ENCODE measurements at places on chromosomes 5 and 9.

DNA sequence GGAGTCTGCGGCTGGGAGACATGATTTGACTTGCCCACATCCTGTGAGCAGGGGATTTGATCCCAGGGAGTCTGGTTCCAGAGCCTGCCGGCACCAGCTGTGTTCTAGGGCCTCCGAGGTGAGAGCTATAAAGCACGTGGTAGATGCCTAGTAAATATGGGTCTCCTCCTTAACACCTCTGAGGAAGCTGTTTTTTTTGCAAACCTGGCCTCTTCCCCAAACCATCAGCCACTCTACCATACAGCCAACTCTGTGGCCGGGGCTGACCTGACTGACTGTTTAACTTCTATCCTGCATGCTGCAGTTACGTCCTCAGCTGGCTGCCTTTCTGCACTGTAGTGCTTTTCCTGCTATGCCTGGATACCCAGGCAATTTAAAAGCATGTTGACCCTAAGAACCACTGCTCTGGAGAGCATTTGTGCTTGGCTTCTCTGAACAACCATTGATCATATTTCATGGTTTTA, 220.5 kb downstream of the SLIT3 start:
- DNase-seq = no peak

DNA sequence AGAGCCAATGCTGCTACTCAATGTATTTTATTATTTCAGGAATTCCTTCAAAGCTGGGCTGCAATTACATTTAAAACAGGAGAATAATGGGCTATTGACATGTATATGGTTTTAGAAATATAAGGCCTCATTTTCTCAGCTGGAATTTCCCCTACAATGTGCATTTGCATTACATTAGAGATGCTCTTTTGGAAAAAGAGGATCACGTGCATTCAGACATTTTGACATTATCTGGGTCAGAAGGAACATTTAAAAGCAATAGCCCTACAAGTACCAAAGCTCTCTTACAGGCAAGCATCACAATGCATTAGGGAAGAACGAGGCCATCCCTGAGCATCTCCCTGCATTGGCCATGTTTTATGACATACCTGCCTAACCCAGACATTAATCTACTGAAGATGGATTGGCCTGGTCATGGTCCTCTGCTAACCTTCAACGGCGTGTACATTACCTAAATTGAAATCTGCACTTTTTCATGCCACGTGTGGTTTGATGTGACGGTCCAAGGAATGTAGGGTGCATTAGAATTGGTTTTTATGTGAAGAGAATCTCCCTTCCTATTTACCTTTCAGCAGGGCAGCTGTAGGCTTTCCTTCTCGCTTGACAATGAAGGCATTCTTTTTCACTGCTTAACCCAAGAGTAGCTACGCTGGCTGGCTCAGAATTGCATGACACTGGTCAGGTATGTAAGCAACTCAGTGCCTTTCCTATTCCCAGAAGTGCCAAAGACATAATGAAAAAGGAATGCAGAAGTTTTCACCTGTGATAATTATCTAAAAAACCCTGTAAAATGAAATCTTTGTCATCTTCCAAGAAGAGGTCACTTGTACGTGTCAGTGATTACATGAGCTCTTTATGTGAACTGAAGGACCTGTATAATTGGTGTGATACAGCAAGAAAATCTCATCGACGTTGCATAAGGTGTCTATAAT, 212.3 kb upstream of the MPDZ start:
- DNase-seq = no peak

DNA sequence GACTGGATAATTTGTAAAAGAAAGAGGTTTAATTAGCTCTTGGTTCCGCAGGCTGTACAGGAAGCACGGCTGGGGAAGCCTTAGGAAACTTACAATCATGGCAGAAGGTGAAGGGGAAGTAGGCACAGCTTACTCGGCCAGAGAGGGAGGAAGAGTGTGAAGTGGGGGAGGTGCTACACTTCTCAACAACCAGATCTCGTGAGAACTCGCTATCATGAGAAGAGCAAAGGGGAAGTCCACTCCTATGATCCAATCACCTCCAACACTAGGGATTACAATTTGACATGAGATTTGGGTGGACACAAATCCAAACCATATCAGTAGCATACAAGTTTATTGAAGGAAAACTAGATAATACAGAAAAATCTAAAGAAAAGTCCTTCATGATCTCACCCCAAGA, 39.9 kb downstream of the NEURL1B start:
- no peak for DNase-seq

DNA sequence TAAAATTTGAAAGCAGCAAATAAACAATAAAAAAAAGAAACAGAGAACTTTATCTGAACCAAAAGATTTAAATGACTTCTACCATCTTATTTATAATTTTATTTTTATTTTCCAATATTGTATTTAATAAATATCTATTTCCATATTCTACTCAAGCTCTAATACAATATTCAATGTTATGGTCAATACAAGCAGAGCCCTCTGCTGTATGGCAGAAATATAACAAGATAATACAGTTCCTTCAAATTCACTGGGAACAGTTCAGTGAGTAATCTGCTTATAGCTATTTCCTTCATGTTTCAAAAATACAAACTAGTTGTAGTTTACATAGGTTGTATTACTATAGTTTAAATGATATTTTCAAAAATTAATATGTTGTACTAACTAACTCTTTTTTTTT, 332.7 kb downstream of the PRDM9 start:
- no peak for DNase-seq

DNA sequence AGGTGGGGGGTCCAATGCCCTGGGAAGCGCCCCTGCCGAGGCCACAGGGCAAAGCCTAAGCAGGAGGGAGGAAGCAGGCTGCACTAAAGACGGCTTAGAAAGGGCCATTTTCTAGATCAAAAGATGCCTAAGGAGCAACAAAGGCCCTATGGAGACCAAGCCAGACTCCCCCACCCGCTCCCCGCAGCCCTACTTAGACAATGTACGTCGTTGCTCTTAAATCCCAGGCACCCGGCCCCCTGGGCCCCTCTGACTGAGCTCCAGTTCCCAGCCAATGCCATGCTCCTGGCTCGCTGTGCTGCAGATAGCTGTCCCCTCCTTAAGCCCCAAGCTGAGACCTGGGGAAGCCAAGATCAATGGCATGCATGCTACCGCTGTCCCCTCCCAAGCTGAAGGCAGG, 10.3 kb downstream of the IPPK start:
- no peak for DNase-seq

- DNase-seq = no peak
These were observed 17.0 kb downstream of the PRRT1B start for GRCh38 chr9:131562032-131562959.

GRCh38 chr5:26572480-26572879, 465.9 kb downstream of the CDH9 start:
- no peak for DNase-seq

DNA sequence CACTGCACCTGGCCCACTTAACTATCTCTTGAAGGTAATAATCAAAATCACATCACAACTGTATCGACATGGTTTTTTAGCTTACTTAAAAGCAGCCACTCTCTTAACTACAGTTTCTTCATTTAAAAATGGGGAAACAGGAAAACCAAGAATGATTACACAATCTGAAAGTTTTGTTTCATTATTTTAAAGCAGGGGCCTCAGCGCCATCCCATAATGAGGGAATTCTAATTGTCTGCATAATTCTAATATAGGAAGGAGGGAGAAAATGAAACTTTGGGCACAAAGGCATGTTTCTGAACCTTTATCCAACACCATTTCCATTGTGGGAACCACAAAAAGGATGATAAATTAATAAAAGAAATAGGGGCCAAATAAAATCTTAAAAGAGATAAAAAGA, 7.6 kb downstream of the HACD4 start:
- DNase-seq = no peak

GRCh38 chr5:110397281-110397680, 329.2 kb downstream of the TMEM232 start:
- DNase-seq = no peak

- DNase-seq = no peak
These were observed at the start of gene LHX3 for GRCh38 chr9:136204838-136205706. Gene LHX3, minus strand, starts transcription at chr9:136205128. Its CDS starts 116 bp downstream, at chr9:136205012.

- DNase-seq = no peak
These were observed 28.3 kb downstream of the LRSAM1 start for GRCh38 chr9:127479507-127480081.

- DNase-seq = no peak
These were observed 114.0 kb downstream of the ADAMTS2 start for GRCh38 chr5:179231309-179231708.
